Stimulated activated CD8-positive, alpha-beta memory T cell treated with anti-CD3 and anti-CD28 coated beads, Interleukin-4, amount 100 ng/mL, for 4 hours (primary cell): ENCODE measurements at places on chromosomes 6 and 20.

GRCh38 chr6:106872049-106872448, 102.5 kb downstream of the CD24 start:
- DNase-seq, result no peak

DNA sequence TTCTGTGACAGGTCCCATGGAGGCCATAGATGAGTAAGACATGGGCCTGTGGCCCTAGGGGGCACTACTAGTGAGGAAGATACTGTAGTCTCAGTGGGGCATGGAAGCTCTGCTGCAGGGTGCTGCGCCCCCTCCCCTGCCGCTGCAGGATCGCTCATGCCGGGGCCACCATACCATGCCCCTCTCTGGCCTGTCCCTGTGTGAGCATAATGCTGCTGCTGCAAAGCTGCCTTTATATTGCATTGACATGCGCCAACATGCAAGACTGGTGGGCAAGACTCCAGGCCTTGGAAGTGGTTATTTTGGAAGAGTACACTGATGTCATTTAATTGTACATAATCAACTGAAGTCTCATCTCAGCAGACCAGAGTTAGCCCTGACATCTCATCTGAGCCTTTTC, 60.0 kb downstream of the TOX2 start:
- DNase-seq, result no peak

- no peak for DNase-seq
Observed at GRCh38 chr20:49228676-49229075, 9.5 kb downstream of the DDX27 start.

- DNase-seq, result no peak
Observed at GRCh38 chr20:9458138-9458796, 56.1 kb upstream of the LAMP5 start.

DNA sequence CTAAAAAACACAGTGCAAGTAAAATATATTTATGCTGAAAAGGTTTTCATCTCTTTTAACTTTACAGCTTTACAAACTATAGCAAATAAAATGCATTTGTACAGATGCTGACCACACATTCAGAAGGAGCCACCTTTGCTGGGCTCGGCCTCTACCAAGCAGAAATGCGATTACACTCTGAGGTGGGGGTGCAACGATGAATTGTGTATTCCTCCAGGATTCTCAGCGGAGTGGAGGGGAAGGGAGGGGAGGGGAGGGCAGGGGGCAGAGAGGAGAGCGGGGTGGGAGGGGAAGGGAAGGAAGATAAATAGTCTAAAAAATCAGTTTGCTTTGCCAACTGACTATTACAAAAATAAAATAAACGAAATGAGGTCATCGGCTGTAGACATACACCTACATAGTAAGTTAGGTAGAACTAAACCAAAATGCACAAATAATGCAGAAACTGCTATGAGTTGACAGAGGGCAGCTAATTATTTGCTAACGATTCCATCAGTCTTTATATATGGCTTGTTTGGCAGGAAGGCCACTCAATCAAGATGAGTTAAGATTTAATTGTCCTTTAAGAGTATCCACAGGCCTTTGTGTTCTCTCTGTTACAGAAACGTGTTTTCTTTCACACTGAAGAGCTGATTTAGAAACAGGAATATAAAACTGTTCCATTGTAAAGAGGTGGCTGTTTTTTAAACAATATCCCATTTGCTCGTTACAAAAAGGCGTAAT, 90.1 kb downstream of the TAF4 start:
- DNase-seq, result no peak

- DNase-seq, result no peak
Observed at GRCh38 chr6:56766806-56767178, 124.1 kb upstream of the DST start.

DNA sequence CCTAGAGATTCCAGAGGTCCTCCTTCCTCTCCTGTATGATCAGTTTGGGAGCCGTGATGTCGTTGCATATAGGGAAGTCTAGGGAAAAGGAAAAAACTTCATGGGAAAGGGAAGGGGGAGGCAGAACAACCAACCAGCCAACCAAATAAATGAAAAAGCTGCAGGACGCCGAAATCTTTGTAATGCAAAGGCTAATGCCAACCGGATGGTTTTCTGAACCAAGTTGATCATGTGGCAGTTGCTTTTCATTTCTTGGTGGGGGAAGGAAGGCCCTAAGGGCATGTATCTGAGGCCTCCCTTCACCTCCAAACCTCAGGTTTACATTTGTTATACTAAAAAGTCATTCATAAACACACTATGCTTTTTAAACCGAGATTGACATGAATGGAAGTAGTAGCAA, 167.2 kb downstream of the ARID1B start:
- no peak for DNase-seq

DNA sequence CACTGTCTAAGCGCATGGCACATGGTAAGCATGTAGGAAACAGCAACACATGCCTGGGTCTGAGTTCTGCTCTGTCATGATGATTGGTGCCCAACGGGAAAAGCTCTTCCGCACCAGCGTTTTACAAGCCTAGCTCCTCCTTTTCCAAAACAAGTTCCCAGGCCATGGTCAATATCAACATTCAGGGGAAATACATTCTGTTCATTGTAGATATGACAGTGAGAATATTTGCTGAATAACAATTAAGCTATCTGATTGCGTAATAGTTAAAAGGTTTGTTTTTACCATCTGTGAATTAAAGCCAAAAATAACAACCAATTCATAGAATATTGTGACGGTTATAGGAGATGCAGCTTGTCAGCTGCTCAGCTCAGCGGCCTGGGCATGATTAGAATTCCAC, 404.3 kb upstream of the SLC35B3 start:
- DNase-seq, result no peak

DNA sequence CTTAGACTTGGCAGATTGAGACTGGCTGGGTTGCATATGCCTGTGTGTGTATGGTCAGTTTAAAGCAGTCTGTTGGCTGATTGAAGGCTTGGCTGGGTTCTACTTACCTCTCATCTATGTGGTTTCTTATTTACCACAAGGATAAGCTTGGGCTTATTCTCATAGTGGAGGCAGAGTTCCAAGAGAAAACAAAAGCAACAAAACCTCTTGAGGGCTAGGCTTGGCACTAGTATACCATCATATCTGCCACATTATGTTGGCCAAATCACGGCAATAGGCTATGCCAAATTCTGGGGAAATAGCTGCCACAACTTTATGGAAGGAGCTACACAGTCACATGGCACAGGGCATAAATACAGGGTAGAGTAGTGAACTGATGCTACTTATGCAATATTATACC, 714.1 kb downstream of the CBLN4 start:
- DNase-seq, result no peak

- DNase-seq, result no peak
Observed at GRCh38 chr6:16639684-16640480, 121.4 kb downstream of the ATXN1 start.

DNA sequence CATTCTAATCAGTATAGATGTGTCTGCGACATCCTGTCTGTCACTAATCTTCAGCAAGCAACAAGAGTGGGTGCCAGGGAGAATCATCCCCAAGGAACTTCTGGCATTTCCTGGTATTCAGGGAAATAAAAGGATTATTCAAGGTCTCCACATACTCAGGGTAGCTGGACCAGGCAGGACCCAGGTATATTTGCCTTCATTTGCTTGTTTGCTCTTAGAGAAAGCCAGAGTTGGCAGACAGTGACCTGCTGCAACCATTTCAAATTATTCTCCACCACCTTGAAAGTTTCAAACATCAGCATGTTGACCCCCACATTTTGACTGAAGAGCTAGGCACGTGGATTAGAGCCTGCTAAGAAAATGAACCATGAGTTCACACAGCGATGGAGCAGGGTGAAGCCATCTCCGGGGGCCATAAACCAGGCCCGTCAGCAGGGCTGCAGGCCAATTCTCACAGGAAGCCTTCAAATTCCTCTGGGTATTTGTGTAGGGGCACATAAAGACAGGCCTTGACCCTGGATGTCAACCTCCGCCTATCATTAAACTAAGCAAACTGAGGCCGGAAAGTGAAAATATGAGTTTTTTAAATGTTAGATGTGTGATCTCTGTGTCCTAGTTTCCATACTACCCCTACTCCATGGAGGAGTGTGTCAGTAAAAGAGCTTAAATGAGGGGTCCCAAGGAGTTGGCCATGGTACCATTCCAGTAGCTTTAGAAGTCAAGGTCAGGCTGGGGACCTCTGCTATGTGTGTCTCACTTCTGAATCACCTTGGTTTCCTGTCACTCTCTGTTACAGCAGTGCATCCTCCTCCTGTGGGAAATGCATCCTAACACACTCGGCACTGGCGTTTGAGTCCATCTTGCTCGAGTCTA, 32.9 kb downstream of the TRAM2 start:
- no peak for DNase-seq

GRCh38 chr6:43963877-43964658, 163.2 kb downstream of the MRPL14 start:
- no peak for DNase-seq

DNA sequence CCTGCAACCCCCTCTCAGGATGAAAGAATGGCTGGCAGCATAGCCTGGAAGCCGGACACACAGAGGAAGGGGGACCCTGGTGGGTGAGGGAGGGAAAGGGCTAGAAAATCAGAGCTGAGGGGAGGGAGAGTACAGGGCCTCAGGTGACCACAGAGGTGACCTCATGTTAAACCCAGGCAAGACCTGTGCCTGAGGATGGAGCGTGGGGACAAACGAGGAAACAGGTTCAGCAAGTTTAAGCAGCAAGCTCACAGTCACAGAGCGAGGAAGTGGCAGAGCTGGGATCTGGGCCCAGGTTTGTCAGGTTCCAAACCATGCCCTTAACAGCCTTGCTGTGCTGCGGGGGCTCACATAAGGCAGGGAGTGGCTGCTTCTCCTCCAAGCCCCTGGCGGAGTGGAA, 4.0 kb upstream of the BPI start:
- no peak for DNase-seq
